ENCODE measurements at places on chromosomes 16 and 17.
A peak's percentile ranks its signal among the peaks of the same experiment; 100 is the strongest.

- DNase-seq = no peak
Observed at GRCh38 chr16:83653785-83654184, 154.0 kb upstream of the HSBP1 start.

- no peak for DNase-seq
Observed at GRCh38 chr16:28602529-28602928, 5.7 kb upstream of the SULT1A2 start.

DNA sequence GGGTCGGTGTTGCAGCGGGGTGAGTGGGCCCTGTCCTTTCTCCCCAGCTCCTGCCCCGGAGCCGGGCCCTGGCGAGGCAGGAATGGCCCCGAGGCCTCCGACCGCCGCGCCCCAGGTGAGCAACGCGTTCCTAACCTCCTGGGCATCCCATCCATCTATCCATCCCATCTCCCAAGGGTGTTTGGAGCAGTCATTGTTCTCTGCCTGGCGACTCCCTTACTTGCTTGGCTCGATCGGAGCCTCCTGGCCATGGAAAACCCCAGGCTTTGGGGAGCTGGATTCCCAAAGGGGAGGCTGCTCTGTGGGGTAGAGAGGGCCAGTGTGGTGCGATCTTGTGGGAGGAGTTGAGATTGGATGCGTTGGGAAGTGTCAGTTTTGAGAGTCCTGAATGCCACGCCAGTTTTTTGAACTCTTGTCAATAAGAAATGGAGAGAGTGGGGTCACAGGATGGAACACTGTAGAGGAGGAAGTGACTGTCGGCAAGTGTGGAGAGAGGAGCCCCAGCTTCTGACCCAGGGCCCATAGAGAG is 684 bp downstream of the ZFP90 start:
- no peak for DNase-seq

GRCh38 chr16:25257470-25257955 is at the start of gene ZKSCAN2:
TSS of gene ZKSCAN2 (minus strand) at chr16:25257845. CDS start at chr16:25257127, 718 bp downstream.
- peak; percentile 61 for DNase-seq

GRCh38 chr17:12180644-12181261 is 160.1 kb downstream of the MAP2K4 start:
- no peak for DNase-seq

- DNase-seq = no peak
Observed at GRCh38 chr16:57826706-57827625, 24.7 kb upstream of the KIFC3 start.

GRCh38 chr17:33732116-33732515 is 439.0 kb upstream of the ASIC2 start:
- no peak for DNase-seq

DNA sequence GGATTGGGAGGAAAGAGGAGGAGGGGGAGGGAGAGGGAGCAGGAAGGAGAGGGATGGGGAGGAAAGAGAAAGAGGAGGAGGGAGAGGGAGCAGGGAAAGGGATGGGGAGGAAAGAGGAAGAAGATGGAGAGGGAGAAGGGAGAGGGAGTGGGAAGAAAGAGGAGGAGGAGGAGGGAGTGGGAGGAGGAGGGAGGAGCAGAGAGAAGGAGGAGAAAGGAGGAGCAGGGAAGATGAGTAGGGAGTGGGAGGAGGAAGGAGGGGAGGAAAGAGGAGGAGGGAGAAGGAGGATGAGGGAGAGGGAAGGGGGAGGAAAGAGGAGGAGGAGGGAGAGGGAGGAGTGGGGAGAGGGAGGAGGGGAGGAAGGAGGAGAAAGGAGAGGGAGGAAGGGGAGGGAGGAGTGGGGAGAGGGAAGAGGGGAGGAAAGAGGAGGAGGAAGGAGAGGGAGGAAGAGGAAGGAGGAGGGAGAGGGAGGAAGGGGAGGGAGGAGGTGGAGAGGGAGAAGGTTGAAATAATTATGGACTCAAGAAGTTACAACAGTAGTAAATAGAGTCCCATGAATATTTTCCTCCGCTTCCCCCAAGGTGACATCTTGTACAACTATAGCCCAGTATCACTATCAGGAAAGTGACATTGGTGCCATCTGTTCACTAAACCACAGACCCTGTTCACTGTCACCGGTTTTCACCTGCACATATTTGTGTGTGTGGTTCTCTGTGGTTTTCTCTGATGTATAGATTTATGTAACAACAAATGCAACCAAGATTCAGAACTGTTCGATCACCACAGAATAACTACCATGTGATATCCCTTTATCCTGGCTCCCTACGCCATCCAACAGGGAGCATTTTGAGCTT is 325.3 kb upstream of the EEF2KMT start:
- DNase-seq = no peak

DNA sequence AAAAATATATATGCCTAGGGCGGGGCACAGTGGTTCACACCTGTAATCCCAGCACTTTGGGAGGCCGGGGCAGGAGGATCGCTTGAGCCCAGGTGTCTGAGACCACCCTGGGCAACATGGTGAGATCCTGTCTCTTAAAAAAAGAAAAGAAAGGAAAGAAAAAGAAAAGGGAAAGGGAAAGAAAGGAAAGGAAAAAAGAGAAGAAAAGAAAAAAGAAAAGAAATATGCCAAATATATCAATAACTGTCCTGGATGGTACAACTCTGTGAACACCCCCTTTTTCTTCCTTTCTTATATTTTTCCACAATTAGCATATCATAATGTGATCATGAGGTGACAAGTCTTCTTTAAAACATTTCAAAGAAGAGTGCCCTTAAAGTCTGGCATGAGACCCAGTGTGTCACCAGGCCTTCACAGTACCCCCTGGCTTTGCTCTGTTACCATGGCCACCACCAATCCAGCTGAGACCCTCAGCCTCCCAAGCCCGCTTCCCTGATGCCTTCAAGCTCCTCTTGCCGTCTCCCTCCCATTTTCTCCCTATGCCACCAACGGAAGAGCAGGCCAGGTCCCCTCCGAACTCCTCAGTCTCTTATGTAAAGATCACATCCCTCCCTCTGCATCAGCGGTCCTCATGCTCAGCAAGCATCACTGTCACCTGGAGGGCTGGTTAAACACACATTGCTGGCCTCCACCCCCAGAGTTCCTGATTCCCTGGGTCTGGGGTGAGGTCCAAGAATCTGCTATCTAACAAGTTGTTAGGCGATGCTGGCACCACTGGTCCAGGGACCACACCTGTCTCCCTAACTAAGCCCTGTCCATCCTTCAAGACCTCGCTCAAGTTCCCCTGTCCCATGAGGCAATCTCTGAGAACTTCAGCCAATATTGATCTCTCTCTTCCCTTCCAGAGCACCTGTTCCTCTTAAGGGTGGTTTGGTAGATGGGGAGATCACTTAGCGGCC is 44.5 kb downstream of the CUEDC1 start:
- DNase-seq = no peak

DNA sequence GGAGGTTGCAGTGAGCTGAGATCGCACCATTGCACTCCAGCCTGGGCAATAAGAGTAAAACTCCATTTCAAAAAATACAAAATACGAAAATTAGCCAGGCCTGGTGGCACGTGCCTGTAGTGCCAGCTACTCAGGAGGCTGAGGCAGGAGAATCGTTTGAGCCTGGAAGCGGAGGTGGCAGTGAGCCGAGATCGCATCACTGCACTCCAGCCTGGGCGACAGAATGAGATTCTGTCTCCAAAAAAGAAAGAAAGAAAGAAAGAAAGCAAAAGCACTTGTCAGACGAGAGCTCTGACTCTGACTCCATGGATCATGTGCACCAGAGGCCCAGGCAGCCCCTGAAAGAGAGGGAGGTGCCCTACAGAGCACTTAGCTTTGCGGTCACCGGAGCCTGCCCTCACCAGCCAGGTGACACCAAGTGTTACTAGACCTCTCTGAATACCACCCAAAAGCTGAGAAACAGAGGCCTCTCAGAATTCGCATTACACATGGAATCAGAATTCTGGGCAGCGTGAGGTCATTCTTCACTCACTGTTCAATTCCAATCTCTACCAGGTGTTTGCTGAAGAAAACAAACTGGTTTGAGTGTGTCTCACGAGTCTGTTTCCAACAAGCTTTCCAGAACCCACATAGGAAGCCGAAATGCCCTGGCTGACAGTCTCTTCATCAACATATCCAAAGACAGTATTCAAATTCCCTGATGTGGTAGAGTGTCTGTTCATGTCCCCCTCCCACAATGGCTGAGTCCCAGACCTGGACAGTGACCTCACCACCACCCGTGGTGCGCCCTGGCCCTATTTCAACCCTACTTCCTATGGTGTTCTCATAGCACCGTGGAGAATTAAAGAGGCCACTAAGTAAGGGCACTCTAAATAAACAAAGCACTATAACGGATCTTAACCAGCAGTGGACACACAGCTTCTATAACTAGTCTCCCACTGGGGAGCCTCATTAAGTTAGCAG is 1.5 kb downstream of the FLCN start:
- no peak for DNase-seq

DNA sequence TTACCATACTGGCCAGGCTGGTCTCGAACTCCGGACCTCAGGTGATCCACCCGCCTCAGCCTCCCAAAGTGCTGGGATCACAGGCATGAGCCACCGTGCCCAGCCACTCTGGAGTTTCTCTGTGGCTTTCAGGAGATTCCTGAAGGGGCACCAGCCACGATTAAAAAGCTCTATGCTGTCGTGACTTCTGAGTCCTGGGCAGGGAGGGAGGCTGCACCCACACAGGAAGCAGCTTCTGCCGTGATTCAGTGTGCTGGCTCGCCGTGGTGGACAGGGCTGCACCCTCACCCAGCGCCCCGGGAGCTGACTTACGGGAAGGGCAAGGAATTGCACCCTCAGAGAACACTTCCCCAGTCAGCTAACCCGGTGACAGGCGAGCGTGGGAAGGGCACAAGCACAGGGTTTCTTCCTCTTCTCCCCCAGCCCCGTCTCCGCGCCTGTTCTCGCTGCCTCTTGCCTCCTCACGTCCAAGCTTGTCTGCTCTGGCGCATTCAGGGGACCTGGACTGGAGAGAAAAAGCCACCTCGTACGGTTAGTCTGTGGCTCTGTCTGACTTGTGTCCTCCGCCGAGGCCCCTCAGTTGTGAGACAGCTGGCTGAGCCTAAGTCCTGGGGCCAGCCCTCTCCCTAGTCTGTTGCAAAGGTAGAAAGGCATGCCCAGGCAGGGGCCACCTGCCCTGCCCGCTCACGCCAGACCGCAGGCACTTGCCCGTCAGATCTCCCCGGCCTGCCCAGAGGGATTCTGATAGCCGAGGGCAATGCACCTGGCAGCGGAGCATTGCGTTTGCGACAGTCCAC is 145.0 kb downstream of the SEC14L1 start:
- no peak for DNase-seq
